Cerebellum (tissue), 4 donors: ENCODE measurements at places on chromosomes 4 and X.

DNA sequence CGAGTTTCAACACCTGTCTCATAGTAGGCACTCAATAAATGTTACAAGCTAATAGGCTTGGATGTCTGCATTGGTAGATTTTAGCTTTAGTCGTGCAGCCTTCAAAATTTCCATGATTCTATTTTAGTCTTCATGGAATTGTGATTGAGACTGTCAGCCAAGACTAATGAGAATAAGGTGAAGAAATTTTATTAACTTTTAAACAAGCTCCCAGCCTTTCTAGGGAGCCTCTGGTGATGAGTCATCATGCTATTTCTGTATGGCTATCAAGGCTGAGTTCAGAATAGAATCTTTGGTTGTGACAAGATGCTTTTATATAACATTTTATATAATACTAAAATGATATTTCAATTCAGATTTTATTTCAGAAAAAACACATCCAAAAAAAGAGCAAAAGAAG lies 685.8 kb downstream of the GABRG1 start:
- DNase-seq, result no peak

- no peak for DNase-seq
Measured at GRCh38 chrX:108736509-108737479, at the start of gene IRS4. TSS of gene IRS4 (minus strand) at chrX:108736563.

DNA sequence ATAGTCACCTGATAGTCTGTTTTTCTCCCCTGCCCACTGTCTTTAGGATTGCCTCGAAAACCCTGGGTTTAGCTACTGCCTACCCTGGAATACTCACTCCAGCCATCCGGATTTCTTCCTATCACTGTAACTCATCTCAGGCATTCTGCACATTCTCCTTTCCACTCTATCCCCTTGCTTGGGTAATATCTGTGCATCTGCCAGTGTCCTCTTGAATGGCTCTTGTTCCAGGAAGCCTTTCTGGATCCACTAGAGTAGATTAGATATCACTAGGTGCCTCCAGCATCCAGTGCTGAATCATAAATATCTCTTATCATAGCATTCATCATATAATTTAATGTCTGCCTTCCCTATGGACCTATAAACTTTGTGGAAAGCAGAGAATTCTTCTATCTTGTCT lies 17.1 kb upstream of the GALNT7 start:
- no peak for DNase-seq

DNA sequence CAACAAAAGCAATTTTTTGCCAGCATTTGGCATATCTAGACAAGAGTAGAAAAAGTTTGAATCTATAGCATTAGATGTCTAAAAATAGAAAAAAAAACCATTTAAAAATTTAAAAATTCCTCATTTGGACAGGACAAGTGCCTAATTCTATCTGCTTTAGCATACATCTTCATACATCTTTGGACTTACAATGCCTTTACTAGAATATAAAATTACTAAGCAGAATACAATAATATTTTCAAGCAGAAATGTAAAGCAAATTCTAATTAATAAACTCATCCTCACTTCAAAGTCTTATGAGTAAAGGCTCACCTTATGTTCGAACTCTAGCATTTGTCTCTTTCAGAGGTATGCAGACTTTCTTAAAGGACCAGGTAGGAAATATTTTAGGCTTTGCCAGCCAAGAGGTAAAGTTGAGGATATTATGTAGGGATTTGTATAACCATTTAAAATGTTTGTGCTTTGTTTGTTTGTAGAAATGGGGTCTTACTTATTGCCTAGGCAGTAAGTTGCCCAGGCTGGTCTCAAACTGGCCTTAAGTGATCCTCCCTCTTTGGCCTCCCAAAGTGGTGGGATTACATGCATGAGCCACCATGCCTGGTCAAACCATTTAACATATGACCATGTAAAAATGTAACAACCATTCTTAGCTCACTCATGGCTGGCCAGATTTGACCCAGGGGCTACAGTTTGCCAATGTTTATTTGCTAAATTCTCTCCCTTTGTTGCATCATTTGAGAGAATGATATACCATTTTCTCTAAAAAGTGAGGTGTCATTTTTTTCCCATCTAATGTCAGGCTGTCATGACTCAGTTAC lies 29.1 kb downstream of the UGDH start:
- no peak for DNase-seq

- no peak for DNase-seq
Measured at GRCh38 chr4:24840362-24840761, 45.0 kb downstream of the SOD3 start.

GRCh38 chrX:130378024-130378669 lies 7.3 kb downstream of the GPR119 start:
- no peak for DNase-seq

DNA sequence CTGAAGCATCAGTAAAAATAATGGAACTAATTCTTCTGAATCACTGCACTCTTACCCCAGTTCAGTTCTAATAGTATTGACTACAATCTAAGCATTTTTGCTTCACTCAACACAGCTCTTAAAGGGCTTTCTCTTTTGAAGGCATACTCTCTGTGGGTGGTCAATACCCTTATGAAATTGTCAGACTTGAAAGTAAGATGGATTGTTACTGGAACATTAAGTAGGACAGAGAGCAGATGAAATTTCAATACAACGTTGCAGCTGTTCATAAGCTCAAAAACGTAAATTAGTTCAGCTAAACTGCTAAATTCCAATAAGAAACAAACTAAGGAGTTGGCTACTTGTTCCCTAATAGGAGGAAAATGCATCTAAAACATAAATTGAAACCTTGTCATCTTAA lies 352.3 kb upstream of the TENM3 start:
- no peak for DNase-seq

DNA sequence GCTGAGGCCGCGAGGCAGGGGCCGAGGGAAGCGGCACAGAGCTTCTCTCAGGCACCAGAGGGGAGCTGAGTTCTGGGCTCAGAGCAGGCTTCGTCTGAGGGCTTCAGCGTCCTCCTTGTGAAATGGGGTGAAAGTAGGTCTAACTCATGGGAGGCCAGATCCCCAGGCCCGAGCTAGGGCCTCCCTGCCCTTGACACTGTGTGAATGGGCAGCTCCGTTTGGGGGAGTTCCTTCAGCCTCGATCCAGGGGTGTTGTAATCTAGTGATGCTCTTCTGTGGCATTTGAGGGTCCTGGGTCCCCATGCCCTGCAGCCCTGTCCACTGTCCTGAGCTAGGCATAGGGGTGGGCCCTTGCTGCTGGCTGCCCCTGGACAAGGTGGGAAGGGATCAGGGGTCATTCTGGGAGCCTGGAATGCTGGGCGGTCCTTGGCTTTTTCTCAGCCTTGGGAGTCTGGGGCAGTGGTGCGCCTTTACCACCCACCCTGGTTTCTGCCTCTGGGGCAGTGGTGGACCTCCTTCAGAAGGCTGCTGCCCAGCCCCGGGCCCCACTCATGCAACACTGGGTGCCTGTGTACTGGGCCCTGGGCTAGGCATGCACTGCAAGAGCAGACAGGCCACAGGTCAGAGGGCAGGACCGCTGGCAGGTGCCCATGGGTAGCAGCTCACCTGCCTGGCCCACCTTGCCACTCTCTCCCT lies 4.1 kb downstream of the SH3BP2 start:
- no peak for DNase-seq

DNA sequence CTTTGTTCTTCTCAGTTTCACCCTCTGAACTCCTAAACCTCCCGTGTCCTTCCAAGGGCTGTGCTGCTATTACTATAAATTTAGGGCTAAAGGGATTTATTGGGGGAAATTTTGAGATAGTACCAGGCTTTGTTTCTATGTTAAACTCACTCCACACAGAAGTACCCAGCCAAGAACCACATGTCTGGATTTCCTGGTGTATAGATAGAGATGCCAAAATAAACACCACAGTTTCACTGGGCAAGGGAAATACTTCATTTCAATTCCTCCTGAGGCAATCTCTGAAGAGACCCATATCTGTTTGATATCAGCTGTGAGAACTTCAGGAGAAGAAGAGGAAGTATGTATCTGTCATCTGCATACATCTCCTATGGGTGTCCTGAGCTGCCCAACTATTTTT lies 21.7 kb upstream of the CLNK start:
- no peak for DNase-seq

DNA sequence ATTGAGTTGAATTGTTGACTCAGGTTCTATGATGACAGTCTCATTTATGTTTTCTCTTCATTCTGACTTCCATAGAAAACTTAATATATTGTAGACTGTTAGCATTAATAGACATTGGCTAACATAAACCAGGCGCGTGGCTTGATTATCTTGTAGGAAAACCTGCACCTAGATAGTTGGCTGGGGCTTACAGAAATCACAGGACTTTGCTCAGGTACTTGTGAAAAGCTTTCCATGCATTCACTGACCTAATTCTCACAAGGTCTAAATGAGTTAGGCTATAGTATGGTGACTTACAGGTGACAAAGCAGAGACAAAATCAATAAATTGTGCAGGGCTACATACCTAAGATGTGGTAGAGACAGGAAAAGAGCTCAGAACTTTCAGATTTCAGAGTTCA lies 212.8 kb downstream of the GPAT3 start:
- no peak for DNase-seq

- no peak for DNase-seq
Measured at GRCh38 chr4:7960790-7961655, 21.4 kb upstream of the AFAP1 start.

DNA sequence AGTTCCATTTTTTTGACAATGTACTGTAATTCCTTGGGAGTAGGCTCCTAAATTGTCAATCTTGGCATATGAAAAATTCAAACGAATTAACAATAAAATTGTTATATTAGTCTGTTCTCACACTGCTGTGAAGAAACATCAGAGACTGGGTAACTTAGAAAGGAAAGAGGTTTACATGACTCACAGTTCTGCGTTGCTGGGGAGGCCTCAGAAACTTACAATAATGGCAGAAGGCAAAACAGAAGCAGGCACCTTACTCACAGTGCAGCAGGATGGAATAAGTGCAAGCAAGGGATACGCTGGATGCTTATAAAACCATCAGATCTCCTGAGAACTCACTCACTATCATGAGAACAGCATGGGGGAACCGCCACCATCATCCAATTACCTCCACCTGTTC lies 246.4 kb upstream of the TRAM1L1 start:
- no peak for DNase-seq

DNA sequence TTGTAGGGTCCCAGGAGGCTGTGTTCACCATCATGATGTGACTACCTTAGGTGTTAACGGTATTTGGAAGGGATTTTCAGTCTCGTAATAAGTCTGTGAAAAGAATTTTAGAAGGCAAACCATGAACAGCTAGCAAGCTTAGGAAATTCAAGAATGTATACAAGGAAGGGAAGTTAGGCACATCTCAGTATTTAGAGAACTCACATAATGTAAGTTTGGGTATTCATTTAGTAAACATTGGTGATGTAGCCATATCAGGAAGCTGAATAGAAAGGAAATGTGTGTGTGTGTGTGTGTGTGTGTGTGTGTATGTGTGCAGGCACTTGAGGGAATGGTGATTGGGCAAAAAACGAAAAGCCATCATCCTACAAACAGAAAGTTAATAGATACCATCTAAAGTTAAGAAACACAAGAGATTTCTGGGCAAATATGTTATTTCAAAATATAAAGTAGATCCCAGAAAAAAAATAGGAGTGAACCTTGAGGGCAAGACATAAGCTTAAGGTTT lies 34.7 kb upstream of the PRKX start:
- DNase-seq, result no peak

DNA sequence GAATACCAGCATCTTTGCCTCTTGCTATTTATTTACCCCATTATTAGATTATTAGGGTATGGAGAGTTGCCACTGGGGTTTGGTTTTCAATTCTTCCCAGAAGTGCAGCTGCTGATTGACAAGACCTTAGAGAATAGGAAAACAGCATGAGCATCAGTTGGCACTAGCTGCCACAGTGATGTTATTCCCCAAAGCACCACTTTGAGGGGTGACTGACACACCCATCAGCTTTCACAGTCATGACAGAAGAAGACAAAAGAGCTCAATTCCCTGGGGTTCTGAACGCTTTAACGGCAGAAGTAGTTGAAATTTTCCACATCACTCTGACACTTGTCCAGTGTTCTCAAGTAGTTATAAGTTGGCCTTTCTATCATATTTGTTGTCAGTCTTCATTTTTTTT lies 55.0 kb upstream of the NR3C2 start:
- no peak for DNase-seq

DNA sequence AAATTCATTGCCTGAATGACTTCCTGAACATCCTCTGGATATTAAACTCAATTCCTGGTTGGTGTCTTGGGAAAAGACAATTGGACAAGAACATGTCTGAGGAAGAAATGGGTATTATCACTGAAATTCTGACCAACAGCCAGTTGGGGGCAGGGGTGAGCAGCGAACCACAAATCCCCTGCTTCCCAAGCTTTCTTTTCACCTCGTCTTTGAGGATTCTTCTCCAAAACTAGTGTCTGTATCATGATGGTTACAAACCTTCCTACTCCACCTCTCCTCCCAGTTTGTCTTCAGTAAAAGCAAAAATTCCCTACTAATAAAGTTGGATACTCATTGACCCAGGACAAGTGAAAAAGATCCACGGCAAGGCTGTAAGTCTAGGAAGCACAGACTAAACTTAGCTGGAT lies 48.3 kb upstream of the WDR1 start:
- peak; percentile 48 for DNase-seq

DNA sequence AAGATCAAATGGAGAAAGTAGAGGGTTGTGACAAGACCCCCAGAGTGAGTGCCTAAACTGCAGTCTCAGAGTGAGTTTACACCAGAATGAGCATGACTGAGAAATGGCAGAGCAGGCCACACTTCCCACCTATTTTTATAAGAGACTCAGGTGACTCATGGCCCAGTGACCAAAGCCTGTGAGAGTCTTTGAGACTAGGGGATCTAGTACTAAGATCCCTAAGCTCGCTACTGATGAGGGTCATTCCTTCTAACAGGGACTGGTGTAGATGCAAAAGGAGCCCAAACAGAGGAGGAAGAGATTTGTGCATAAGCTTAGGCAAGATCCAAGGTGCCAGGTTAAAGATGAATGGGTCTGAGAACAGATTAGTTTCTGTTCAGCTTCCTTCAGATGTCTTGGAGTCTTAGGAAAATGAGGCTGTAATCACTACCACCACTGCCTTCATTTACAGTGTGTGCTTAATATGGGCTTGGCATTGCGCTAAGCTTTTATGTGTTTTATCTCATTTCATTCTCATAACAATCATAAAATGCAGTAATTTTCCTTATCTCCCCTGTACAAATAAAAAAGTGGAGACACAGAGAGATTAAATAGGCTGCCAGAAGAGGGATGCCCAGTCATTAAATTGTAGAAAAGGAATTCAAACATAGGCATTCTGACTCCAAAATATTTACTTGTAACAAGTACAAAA lies 62.8 kb downstream of the RWDD4 start:
- no peak for DNase-seq

DNA sequence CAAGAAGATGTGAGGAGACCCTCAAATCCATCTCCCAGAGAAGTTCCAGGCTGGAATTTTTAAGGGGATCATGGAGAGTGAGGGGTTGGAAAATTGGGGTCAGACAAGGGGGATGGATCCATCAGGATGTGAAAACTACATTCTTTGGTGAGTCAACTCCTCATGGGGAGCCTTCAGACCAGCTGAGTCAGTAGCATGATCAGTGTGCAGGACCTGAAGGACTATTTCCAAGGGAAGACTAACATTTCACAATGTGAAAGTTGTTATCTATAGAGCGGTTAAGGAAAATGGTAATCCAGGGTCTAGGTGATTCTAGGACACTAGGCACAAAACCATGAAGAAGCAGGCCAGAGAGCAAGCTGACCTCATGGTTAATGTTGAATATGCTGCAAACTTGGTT lies 38.6 kb upstream of the CEP135 start:
- DNase-seq, result no peak

GRCh38 chrX:101287402-101287801 lies 3.7 kb downstream of the TAF7L start:
- DNase-seq, result peak; percentile 14

GRCh38 chr4:15104825-15105224 lies 102.5 kb downstream of the CPEB2 start:
- no peak for DNase-seq

- DNase-seq, result peak; percentile 74
Measured at GRCh38 chrX:153909024-153909979, 4.8 kb downstream of the AVPR2 start.
